ENCODE measurements at places on chromosomes 11 and 22.

GRCh38 chr11:57116654-57117053 is 65.1 kb upstream of the LRRC55 start:
- peak; percentile 21 for DNase-seq

GRCh38 chr11:109309153-109309552 is 112.8 kb upstream of the C11orf87 start:
- DNase-seq = no peak

GRCh38 chr11:119573858-119574257 is 150.9 kb upstream of the THY1 start:
- no peak for DNase-seq

DNA sequence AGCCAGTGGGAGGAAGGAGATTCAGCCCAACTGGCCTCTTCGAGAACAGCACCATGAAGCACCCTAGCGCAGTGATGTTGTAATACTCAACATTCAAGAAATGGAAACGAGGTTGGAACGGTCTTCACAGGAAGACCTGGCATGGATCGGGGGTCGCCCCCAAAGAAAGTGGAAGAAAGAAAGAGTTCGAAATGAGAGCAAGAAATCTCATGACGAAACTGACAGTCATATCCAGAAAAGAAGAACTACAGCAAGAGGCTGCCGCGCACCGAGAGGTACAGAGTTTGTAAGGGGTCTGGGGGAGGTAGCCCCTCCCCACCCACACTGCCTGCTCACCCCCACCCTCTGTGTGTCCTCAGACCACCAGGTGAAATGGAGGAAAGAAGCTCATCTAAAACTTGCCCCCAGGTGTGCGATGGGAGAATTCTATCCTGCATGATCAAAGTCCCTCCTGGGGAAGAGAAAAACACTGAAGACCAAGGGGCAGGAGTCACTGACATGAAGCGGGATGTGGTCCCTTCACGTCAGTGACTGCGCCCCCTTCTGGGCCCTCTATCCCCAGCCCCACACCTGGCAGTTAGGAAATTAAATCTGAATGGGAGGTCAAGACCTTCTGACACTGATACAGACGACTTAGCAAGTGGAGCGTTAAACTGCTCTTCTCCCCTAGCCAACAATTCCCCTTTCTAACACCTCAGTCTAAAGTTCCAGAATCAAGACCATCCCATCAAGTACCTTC is 52.9 kb upstream of the SPATA19 start:
- no peak for DNase-seq

DNA sequence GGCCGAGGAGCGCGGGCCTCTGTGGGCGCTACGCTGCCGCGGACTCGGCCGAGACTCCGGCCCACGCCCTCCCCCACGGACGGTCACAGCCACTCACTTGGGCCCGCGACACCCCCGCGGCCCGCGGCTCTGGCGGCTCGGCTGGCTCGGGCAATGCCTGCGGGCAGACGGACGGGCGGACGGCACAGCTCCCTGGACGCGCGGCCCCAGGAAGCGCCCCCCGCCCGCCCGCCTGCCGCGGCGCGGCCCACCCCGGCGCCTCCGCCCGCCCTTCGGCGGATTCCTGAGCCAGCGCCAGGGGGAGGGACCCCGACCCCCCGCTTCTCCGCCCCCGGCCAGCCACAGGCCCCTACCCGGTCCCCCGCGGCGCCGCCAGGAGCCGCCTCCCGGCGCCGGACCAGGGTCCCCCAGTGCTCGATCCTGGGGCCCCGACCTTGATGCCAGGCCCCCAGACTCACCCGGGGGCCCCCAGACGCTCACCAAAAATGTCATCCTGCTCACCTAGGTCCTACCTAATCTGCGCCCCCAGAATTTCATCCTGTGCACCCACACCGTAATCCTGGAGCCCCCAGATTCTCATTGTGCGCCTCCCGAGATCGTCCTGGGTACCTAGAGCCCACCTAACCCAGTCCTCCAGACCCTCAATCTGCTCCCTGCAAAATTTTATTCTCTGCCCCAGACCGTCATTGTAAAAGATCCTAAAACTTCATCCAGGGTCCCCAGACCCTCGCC is at the start of gene EFEMP2:
TSS of gene EFEMP2 (minus strand) at position 215 of the 732 bp plus-strand sequence. CDS start 446 bp downstream, outside the sequence.
- no peak for DNase-seq

DNA sequence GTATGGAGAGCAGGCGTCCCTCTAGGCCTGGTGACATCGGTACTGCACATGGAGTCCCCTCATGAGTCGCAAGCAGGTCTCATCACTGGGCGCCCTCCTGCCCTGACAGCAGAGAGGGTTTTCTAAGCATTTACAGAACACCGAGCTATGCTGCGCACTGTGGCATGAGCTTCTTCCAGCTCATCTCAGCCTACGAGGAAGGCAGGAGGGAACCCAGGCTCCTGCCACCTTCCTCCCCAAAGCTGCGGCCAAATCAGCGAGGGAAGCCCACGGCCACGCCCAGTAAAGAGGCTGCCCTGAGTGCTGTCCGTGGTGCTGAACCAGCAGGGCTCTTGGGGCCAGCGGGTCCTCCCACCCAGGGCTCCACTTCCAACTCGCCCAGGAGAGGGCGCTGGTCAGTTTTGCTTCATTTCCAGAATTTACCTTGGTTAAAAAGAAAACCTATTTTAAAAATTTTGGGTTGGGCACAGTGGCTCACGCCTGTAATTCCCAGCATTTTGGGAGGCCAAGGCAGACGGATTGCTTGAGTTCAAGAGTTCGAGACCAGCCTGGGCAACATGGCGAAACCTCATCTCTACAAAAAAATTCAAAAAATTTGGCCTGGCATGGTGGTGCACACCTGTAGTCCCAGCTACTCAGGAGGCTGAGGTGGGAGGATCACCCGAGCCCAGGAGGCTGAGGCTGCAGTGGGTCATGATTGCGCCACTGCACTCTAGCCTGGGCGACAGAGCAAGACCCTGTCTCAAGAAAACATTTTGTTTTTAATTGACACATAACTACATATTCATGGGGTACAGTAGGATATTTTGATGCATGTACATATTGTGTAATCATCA is 34.2 kb downstream of the PHF21B start:
- DNase-seq = peak; percentile 38

DNA sequence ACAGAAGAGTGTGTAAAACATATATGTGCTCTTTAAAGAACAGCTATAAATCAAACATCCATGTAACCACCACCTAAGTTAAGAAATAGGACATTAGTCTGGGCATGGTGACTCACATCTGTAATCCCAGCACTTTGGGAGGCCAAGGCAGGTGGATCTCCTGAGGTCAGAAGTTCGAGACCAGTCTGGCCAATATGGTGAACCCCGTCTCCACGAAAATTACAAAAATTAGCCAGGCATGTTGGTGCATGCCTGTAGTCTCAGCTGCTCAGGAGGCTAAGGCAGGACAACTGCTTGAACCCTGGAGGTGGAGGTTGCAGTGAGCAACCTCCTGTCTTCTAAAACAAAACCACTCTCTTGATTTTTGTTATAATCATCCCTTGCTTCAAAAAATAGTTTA is 103.3 kb downstream of the LRRC32 start:
- DNase-seq = no peak

DNA sequence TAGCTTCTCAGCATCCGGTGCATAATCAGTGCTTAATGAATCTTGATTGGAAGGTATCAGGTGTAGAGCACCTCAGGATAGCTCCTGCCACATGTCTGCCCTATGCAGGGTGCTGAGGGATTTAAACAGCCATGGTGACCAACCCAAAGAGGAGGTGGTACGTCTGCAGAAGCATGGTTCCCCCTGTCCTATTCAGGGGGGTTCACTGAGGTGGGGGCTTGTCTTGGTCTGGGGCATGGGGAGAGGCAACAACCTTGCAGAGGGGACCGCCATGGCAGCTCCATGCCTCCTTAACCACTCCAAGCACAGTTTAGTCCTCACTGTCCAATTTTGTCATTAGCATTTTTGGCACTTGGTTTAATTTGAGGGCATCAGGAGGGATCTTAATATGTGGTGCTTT is 24.9 kb downstream of the UBE2L3 start:
- DNase-seq = no peak
